ENCODE measurements at places on chromosomes 1 and 21.

- DNase-seq, result no peak
Observed at GRCh38 chr1:150529017-150529416, 13.5 kb downstream of the FALEC start.

DNA sequence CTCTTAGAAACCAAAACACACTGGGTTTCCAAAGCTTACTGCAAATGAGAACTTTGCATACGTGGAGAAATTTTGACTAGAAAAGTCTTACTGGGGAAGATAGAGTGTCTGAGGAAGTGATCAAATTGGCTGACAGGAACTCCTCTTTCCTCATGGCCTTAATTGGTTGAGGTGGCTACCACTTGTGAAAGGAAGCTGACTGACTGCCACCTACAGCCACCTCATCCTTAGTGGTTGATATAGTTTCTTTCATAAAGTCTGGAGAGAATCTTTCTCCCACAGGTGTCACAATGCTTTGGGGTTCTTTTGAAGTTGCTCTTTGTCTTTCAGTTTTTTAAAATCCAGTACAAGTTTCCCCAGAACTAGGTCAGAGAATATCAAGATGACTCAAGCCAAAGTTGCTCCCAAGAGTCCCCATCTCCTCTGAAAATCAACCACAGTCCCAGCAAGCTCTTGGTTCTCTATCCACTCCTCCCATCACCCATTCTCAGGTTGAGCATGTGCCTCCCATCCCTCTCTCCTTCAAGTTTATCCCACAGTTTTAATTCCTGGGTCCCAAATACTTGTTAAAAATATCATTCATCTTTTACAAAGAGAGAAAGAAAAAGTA is 43.3 kb downstream of the GPR88 start:
- no peak for DNase-seq

GRCh38 chr1:230758709-230759368 is 11.7 kb downstream of the CAPN9 start:
- DNase-seq, result no peak

DNA sequence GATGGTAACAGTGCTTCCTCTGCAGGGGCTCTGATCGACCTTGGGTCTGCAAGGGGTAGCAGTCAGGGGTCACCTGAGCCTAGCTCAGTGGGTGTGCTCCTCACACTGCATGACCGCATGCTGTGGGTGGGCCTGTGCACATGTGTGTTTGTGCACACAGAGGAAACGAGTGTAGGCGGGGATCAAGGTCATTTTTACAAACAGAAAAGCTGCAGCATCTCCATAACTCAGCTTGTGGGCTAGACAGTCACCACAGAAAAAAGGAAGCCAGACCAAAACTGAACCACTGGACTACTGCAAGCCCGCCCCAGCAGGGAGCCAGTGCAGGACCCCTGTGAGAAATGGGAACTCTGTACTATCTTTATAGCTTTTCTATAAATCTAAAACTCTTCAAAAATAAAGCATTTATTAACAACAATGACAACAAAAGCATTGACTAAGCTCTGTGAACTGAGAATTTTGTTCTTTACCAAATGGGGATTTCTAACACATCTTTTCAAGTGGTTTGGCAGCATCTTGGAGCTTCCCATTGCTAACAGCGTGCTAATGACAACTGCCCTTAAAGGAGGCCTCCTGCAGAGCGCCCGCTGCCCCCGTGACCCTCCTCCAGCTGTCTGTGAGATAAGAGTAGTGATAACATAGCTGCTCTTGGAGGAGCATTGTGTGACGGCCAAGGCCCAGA is 19.9 kb upstream of the NEK2 start:
- no peak for DNase-seq

DNA sequence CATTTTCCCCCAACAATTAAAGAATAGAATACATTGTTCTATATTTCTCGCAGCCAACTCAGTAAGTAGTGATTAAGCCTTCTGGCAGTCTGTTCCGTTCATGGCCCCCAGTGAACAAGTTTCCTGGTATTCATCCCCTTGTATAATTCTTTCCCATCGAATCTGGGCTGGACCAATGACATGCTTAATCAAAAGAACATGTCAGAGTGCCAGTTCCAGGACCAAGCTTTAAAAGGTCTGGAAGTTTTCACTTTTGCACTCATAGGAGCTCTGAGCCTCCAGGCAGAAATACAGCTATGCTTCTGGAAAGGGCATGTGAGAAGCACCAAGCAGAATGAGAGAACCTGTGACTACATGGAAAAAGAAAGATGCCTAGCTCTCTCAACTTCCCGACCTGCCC is 22.5 kb upstream of the DPYD start:
- no peak for DNase-seq

DNA sequence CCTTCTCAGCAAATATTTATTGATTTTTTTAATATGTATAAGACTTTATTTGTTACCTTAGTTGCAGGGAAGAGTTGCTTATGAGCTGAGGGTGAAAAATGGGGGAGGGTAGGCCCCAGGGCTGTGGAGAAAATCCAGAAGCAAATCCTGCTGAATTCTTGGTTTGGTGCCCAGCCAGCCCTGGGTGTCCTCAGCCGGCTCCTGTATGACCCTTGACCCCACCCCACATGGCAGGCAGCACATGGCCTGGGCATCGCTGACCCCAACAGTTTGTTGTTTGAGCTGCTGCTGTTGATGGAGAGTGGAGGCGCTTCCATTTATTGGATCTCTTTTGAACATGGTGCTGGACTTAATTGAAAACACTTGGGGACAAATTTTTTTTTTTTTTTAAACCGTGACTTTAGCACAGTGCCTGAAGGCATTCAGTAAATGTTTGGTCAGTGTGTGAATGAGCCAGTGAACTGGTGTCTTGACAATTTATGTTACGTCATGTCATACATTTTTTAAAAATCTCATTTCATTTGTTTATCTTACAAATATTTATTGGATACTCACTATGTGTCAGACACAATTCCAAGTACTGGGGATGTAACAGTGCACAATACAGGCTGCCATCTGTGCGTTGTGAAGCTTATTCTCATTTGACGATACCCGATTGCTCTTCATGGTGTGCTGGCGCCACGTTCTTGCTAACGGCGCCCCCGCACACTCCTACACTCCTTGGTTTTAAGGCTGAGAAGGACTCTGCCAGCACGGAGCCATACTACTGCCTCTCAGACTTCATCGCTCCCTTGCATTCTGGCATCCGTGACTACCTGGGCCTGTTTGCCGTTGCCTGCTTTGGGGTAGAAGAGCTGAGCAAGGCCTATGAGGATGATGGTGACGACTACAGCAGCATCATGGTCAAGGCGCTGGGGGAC is 98.8 kb downstream of the MTR start:
- no peak for DNase-seq

All from putamen (tissue), 1 donor.